ENCODE measurements at places on chromosomes 11 and 22.

DNA sequence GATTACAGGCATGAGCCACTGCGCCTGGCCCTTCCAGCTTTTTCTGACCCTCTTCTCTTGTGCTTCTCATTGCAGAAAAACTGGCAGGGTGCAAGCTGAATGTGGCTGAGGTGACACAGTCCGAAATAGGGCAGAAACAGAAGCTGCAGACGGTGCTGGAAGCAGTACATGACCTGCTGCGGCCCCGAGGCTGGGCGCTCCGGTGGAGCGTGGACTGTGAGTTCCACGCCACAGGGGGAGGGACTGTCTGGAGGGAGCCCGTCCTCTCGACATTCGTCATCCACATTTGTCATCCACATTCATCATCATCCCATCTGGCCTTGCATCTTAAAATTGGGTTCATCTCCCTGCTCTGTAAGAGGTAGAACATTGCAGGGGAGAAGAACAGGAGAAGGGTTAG lies 49.3 kb upstream of the PARVG start:
- DNase-seq, result no peak

DNA sequence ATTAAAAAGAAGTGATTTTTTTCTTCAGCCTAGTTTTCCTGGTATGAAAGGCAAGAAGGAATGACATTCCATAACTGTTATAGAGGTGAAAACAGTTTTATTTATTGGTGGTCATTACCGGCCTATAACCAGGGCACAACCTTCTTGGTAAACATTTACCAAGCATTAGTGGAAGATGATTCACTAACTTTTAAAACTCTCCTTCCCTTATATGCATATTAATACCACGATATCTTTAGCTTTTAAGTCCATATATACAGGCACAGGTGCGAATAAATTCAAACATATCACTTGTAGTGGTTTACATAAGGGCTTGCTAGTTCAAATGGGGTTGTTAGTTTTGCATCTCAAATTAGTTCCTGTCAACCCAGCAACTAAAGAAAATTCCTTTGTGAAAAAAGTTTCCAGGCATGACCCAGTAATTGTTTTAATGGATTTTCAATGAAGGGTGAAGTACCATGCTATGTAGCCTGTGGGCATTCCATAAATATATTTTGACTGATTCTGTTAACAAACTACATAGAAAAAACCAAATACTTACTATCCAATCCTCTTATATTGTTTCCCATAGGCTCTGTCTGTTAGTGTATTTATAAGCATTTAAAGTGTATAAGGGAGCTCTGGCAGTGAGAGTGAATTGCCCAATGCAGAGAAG lies 30.6 kb upstream of the ROBO3 start:
- no peak for DNase-seq

GRCh38 chr11:94330789-94331188 lies 26.4 kb downstream of the IZUMO1R start:
- DNase-seq, result peak; percentile 15

- DNase-seq, result peak; percentile 57
Observed at GRCh38 chr11:129314371-129314770, 61.3 kb upstream of the BARX2 start.

DNA sequence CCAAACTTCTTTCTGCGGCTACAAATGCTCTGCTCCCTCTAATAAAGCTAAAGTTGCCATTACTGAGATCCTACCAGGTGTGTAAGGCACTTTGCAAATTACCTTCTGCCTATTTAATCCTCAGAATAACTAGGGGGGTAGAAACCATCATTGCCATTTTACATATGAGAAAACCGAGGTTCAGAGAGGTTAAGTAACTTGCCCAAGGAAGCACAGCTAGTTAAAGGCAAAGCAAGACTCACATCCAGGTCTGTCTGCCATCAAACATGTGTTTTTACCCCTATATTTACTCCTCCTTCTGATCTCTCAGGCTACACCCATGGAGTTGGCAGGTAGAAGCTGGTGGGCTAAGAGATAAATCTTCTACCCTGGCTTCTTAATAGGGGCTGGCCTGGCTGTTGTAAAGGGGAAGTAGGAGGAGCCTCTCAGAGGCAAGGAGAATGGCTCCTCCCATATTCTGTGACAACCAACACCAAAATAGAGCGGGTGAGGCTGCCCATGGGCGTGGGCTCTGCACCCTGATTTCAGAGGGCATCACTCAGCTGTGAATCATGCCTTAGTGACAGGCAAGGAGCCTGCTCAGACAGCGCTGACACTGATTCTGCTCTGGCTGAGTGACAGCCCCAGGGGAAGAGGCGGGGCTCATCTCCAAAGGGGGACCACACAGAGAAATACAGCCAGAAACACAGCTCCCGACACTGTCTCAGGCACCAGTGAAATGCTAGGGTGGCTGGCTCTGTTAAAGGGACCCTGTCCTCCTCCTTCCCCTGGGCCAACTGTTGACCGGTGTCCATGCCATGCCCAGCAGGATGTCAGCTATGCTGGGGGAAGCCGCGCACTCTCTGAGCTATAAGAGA lies 106.8 kb downstream of the ABTB2 start:
- DNase-seq, result peak; percentile 77

DNA sequence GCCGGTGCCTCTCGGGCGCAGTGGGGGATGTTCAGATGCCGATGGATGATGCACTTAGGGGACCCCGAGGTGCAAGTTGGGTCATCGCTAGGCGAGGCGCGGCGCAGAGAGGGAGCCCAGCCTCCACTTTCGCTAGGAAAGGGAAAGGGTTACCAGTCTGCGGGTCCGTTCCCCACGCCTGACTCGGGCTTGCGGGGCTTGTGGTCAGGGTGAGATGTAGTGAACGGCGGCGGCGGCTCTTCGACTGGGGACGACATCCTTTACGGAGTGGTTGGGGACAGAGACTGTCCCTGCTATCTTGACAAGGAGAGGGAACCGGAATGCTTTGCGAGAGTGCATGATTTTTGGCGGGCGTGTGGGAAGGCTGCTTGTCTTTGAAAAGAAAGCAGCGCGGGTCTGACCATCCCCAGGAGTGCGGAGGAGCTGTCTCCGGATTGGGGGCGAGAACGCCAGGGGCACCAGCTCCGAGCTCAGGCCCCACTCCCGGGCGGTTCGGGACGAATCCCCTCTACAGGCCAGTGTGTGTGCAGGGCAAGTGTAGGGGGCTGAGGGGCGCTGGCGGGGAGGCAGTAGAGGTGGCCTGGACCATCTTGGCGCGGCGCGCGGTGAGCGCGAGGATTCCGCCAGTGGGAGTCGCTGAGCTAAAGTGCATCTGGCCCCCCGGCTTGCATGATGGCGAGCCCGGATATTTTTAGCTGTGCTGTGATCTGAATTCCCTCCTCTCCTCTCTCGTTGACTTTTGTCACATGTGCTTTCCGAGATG lies 1.1 kb downstream of the FAT3 start:
- peak; percentile 90 for DNase-seq

- DNase-seq, result no peak
Observed at GRCh38 chr22:19807914-19808872, 46.5 kb downstream of the GNB1L start.

- DNase-seq, result no peak
Observed at GRCh38 chr11:15195454-15196200, 80.9 kb downstream of the INSC start.

- no peak for DNase-seq
Observed at GRCh38 chr22:38204784-38205183, 3.0 kb downstream of the MAFF start.

DNA sequence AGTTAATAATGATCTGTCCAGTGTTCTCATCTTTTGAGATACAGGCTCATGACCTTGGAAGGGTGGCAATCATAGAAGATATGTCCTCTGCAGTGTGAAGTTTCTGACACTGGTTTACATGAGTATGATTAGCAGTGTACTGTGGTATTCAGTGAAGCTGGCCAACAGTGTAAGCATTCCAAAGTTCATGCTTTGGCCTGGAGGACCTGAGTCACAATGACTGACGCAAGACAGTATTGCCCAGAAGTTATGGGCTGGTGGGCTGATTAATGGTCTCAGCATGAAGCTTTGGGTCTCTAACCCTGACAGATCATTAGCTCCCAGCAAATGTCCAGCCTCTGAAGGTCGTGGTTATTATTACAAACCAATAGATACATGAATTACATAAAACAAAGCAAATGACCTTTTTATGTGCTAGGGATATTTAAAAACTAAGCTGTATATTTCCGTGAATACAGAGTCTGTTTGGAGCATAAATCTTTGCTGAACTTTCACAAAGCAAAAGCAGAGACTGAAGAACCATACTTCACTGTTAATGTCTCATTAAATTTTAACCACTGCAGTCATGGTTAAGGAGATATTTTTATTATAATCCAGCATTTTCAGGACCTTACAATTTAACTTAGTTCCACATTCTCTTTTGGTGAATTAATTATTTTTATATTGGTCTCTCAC lies 28.3 kb upstream of the USP47 start:
- DNase-seq, result no peak

GRCh38 chr22:41280065-41280464 lies 5.9 kb downstream of the RANGAP1 start:
- peak; percentile 27 for DNase-seq

DNA sequence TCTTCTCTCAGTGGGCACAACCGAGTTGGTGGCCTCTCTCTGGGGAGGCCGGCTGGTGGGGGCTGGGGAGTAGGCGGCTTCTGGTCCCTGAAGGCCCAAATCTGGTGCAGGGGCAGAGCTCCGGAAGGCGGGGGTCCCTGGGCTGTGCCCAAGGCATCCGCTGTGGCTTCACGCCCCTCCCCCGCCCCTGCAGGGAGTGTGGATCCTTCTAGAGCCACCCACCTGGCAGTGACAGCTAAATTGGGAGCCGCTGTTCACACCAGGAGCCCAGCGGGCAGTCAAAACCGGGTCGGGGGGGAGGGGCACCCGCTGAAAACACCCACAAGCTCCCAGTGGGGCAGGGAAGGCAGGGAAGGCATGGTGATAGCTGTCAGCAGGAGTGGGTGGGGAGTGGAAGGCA lies 4.6 kb upstream of the RTN4R start:
- DNase-seq, result no peak

DNA sequence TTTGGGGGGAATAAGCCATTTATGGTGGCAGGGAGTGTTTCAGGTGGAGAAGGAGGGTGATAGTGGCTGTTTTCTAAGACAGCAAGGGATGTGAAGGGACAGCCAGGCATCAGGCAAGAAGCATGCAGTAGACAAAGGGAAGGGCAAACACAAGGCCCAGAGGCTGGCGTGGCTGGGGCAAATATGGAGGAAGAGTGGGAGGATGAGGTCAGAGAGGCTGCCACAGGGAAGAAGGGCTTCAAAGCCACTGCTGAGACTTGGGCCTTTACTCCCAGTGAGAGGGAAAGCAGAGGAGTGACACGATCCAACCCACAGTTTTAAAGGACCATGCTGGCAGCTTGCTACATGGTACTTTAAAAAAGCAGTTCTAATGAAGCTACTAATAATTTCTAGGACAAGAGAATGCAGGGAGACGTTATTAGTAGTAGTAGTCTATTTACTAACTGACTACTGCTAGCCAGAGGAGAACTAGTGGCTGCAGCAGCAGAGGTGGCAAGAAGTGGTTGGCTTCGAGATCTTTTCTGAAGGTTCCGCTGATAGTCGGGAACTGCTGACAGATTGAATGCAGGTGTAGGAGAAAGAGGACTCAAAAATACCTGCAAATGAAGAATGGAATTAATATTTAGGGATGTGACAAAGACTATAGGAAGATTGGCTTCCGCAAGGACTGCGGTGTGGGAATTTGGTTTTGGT lies 13.7 kb downstream of the KMT5B start:
- no peak for DNase-seq

GRCh38 chr11:82270870-82271269 lies 462.8 kb downstream of the FAM181B start:
- peak; percentile 23 for DNase-seq

DNA sequence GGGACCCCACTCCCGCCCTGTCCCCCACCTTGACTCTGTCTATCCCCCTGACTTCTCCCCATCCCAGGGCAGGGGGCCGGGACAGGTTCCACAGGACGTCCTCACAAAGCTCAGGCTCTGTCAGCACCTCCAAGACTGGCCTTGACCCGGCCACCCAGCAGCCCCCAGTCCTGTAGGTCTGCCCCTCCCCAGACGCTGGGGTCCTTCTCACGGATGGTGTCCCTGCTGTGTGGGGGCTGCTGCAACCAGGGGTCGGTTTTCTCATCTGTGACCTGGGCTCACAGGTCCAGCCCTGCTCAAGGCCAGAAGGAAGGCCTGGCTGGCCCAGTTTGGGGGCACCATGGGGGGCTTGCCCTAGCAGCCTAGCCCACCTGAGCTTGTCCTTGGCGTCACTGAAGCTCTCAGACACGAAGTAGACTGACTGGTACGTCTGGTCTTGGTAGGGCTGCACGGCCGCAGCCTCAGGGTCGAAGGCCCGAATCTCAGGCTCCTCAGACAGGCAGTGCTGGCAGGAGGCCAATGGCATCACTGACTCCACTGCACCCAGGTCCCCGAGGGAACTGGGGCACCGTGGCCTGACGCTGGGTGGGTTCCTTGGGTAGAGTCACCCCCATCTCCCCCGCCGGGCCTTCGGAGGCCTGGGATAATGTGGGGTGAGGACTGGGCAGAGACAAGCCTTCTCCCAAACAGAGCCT lies 4.0 kb upstream of the INS start:
- DNase-seq, result no peak

- DNase-seq, result no peak
Observed at GRCh38 chr11:120682866-120683265, 171.3 kb downstream of the GRIK4 start.

- DNase-seq, result peak; percentile 74
Observed at GRCh38 chr22:22848364-22848866, 39.2 kb upstream of the IGLL5 start.

DNA sequence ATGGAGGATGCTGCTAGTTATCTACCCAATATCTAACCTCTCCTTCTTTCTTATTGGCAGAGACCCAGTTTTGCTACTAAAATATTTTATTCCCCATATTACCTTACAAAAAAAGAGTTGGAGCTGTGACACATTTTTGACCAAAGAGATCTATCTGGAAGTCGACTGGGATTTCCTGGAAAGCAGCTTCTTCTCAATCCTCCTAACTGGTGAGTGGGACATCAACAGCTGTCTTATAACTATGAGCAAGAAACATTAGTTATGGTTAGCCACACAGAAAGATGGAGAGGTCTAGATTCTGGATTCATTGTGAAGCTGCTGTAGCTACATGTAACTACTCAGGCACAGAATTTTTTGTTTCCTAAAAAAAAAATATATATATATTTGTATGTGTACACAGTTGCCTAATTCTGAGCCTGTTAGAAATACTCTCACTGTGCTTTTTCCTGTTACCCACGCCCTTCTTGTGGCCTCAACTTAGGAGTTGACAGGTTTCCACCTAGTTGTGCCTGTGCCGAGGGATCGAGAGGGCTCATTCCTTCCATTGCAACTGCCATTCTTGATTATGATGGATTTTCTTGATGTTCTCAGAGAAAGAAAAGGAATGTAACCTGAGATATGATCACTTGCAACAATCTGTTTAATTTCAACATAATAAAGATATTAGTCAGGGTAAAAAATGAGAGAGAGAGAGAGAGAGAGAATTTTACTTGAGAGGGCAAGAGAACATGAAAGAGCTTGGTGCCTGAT lies 142.0 kb downstream of the SLC17A6 start:
- DNase-seq, result no peak

GRCh38 chr11:103875855-103876510 lies 160.5 kb upstream of the DDI1 start:
- no peak for DNase-seq

All from NCI-H69 (cell line).